ENCODE measurements at places on chromosomes 12 and 14.

GRCh38 chr14:24167469-24168114 is 4.3 kb upstream of the REC8 start:
- DNase-seq, result no peak

GRCh38 chr12:68342966-68343365 is 10.8 kb upstream of the MDM1 start:
- DNase-seq, result no peak

- DNase-seq, result no peak
Measured at GRCh38 chr14:81565441-81566290, 32.0 kb upstream of the SEL1L start.

GRCh38 chr14:100981809-100982208 is 78.3 kb upstream of the RTL1 start:
- DNase-seq, result no peak

DNA sequence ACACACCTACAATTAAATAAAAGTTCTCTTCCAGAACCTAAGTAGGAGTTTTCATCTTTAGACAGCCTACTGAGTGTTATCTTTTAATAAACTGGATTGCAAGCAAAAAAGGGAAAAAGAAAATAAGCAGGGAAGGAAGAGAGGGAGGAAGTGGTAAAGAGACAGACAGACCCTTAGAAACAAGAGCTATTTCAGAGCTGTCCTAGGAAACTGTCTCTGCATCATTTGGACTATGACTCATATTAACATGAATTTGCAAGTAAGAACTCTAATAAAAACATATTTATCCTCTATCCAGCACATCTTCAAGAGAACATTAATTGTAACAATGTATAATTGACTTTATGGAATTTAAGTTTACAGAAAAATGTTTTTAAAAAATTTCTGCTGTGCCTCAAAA is 438.8 kb upstream of the USP15 start:
- DNase-seq, result no peak

GRCh38 chr12:41967668-41968500 is 176.8 kb downstream of the GXYLT1 start:
- no peak for DNase-seq

GRCh38 chr12:103560604-103561101 is 26.4 kb upstream of the STAB2 start:
- DNase-seq, result no peak

- DNase-seq, result no peak
Measured at GRCh38 chr12:66011731-66012130, 118.8 kb downstream of the LLPH start.

GRCh38 chr12:56601503-56601902 is 28.6 kb downstream of the BAZ2A start:
- no peak for DNase-seq

Data from stimulated activated CD8-positive, alpha-beta memory T cell treated with anti-CD3 and anti-CD28 coated beads, Interleukin-15, amount 100 ng/mL, for 4 hours (primary cell).